SK-MEL-5 (cell line): ENCODE measurements at places on chromosomes 4 and X.
A peak's percentile ranks its signal among the peaks of the same experiment; 100 is the strongest.

GRCh38 chr4:122329876-122330565 is 48.8 kb upstream of the ADAD1 start:
- DNase-seq = no peak

DNA sequence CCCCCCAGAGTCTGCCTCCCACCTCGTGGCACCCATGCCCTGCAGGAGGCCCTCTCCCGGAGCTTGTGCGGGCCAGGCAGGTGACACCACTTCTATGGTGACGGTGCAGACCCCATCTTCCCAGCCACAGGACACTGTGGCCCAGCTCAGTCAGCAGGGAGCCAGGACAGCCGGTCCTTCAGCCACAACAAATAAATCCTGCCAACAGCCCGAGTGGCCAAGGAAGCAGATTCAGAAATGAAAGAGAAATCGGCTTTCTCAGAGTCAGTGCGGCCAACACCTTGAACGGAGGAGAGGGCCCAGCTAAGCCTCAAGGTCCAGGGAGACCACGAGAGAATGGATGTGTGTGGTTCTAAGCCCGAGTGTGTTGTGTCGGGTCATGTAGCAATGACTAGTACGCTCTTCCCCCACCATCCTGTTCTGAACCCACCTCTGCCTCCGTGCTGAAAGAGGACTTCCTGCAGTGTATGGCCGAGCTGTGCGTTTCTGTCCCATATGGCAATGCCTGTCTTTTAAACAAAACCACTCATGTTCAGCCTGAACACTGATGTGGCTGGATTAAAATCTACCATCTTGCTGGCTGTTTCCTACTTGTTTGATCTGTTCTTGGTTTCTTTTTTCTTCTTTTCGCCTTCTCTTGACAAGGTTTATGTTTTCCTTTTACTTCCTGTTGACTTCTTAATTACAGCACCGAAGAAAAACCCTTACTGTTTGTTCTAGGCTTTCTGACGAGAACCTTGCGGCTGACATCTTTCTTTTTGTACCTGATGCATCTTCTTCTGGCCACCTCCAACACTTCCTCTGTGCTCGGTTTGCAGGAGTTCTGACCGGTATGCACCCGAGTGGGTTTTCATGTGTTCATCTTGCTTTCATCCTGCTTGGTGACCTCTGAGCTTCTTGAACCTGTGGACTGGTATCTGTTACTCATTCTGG is 53.1 kb downstream of the GAK start:
- DNase-seq = no peak

DNA sequence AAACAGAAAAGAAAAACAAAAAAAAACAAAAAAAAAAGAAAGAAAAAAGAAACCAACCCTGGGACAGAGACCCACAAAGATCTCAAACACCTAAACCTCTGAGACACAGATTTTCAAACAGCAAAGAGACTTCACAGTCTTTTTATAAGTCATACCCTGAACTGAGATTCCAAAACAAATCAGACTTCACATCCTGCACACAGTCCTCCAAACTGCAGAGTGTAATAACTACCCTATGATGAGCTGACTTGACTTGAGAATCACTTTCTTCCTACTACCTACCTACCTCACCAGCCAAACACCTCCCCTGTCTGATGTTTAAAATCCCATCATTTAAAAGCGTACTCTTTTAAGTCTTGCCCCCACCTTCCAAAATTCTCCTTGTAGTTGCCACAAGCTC is 25.2 kb upstream of the GLOD5 start:
- DNase-seq = no peak

DNA sequence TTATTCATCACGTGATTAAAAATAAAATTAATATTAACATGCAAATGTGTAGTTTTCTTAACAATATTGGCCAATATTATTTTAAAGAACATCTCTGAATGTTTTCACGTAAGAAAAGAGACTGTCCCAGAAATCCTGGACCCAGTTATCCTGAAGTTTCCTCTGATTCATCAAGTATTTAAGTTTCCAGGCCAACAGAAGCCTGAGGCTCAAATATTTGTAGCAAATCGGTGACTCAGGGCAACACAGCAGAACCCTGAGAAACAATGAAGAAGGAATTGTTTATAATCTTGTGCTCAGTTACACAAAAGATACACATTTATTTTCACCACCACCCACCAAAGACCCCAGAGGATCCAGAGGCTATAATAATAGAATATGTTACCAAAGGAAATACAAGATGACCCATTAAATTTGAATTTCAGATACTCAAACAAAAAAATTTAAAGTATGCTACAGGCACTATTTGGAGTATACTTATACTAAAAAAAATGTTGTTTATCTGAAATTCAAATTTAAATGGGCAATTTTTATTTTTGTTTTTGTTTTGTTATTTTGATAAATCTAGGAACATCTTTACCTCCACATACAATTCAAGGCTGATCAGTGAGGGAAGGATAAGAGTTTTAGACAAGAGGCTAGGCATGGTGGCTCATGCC is 33.9 kb upstream of the SLC7A11 start:
- DNase-seq = no peak

DNA sequence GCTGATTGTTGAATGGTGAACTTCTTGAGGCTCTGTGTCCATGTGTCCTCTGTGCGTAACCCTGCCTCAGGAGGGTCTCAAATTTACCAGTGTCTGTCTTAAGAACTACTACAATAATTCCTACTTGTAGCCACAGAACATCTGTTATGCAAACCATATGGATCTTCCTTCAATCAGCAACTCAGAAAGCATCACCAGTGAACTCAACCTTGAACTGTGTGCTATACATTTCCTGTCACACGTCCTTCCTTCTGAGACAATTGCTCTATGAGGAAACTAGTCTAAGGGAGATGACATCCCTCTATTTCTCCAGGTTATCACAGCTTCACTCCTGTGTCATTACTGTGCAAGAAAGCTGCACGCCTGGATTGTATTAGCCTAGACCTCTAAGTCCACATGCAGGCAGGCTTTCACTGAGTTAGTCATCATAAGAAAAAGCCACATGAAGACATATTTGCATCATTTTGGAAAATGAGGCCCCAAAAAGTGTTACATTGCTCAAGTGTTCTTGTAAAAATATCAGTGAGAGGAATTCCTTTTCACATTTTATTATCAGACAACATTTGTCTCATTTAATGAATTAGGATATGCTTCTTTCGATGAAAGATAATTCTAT is 157.8 kb downstream of the AFF2 start:
- DNase-seq = no peak

GRCh38 chrX:50211510-50211909 is 6.9 kb downstream of the CCNB3 start:
- DNase-seq = peak; percentile 52

GRCh38 chrX:41526925-41527324 is 79.8 kb downstream of the NYX start:
- no peak for DNase-seq

GRCh38 chrX:19410259-19410658 is 66.5 kb downstream of the PDHA1 start:
- peak; percentile 6 for DNase-seq

DNA sequence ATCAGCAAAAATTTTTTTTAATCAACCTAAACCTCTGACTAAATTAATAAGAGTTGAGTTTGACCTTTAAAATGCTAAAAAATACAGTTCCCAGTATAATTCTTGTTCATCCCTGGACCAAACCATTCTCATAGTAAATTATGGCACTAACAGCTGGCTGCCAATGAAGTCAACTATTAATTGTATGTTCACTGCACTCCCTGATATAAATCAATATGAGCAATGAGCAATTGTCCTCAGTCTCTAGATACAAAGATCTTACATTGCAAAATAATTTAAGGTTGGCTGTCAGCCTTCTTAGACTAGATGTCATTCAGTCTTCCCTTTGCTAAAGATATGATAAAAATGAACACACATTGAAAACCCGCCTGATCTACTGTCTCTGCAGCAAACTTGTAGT is 39.3 kb downstream of the NKX6-1 start:
- DNase-seq = no peak

- no peak for DNase-seq
Measured at GRCh38 chrX:10243106-10243505, 86.3 kb downstream of the CLCN4 start.

- DNase-seq = no peak
Measured at GRCh38 chr4:151403656-151404055, 5.3 kb upstream of the FHIP1A start.

GRCh38 chrX:148380107-148380506 is 120.3 kb upstream of the AFF2 start:
- no peak for DNase-seq

DNA sequence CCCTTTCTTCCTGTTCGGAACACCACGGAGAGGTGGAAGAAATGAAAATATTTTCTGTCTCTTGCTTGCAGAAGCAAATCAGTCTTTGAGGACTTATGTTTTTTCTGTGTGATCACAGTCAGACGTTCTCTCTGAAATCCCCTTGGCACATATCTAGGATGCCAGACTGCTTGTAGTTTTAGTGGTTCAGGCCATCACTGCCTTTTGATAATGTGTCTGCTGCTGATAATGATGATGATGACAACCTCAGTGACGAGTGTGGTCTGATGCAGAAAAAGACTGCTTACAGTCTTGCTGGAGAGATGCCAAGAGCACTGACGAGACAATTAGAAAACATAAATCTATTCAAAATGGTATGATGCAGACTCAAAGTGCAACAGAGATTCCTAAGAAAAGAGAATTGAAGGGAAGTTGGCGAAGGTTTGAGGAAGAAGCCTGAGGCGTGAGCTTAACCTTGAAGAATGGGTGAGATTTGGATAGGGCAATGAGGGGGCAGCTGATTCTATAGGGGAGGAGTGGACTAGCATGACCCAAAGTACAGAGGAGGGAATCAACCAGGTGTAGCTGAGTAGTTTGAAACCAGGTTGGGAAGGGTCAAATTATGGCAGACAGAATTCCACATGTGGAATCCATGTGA is 7.9 kb downstream of the RAB33A start:
- DNase-seq = no peak

GRCh38 chr4:125268068-125268755 is 46.5 kb upstream of the FAT4 start:
- DNase-seq = no peak

- peak; percentile 1 for DNase-seq
Measured at GRCh38 chrX:119187298-119187697, 48.8 kb upstream of the PGRMC1 start.

GRCh38 chr4:14254252-14254651 is 626.7 kb upstream of the BOD1L1 start:
- peak; percentile 77 for DNase-seq

GRCh38 chrX:36609616-36610585 is 398.3 kb upstream of the FAM47C start:
- no peak for DNase-seq

- no peak for DNase-seq
Measured at GRCh38 chrX:109362101-109362500, 119.8 kb downstream of the GUCY2F start.

- DNase-seq = no peak
Measured at GRCh38 chr4:104896660-104897645, 249.7 kb upstream of the TET2 start.

- no peak for DNase-seq
Measured at GRCh38 chr4:8303485-8304281, 34.1 kb downstream of the HTRA3 start.

DNA sequence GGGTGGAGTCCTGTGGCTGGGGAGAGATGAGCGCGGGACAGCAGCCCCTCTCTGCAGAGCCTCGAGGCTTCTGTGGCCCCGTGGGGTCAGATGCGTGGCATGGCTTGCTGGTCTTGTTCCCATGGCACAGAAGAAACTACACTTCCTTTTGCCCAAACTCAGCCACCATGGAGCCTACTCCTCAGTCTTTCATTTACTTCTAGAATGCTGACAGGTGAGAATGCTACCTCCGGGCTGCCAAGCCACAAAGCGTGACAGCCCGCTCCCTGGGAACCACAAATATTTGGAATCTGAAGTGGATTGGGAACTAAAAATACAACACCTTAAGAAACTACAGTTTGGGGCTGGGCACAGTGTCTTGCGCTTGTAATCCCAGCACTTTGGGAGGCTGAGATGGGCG is 98.0 kb downstream of the TRAPPC11 start:
- no peak for DNase-seq

DNA sequence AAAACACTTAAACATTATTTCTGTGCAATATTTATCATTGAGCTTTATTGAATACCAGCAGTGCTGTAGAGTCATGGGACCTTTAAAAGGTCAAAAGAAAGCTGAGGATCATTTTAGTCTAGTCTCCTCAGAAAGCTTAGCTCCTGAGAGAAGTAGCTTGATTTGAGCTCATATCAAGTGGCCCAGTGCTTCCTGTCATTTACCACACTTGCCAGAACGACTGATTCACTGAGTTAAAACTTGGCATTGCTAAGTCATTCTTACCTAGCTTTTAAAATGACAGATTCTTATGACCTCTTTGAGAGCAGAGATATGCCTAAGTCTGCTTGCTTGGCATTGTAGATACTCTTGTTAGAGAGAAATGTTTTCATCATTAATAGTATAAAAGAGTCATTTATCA is 15.2 kb downstream of the SEPTIN11 start:
- DNase-seq = no peak

DNA sequence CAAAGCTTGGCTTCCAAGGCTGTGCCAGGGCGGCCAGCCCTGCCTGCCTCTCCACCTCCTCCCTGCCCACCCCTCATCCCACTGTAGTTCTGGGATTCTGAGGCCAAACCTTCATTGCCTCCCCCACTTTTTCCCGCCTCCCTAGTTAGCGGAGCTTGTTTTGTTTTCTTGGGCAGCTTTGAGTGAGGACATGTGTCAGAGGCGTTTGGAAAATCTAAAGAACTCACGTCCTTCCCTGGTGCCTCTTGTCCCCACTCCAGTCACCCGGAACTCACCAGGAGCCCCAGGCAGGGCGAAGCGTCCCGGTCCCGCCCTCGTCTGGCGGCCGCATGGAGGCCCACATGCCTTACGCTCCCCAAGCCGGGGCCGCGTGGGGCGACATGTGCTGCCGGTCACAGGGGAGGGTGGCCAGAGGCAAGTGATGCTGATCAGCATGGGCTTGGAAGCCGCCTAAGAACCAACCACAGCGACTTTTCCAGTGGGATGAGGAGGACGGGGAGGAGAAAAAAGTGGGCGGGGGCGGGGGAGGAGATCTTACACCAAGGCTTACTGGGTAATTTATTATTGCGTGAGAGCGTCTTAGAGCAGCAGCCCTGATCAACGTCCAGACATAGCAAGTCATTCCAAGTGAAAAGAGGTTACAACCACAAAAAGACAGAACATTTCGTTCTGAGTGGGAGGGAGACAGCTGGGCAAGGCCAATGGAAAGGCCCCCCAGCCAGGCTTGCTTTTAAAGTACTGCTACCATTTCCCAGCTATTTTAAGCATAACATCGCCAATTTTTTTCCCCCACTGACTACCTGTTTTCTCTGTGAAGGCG is 48.5 kb downstream of the PRPS1 start:
- peak; percentile 84 for DNase-seq

GRCh38 chr4:139455126-139455538 is 1.2 kb downstream of the RAB33B start:
- DNase-seq = no peak

DNA sequence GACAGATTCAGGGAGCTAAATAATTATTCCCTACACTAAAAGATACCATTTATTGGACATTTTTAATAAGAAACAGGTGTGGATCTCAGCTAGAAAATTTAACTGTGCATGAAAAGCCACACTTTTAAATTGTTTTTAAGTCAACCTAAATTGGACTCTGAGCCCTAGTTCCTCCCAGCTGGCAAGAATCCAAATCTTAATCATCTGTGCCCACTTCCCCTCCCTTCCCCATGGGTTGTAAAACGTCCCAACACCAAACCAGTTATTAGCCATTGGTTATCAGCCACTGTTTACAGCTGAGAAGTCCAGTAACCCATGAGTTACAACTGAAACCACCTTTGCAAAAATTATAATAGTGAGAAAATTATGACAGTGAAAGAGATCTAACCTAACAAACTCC is 125.6 kb upstream of the S100G start:
- DNase-seq = no peak

GRCh38 chr4:156537286-156537685 is 434.3 kb downstream of the PDGFC start:
- no peak for DNase-seq
